Activated CD4-positive, alpha-beta T cell treated with anti-CD3 and anti-CD28 coated beads, Interleukin-2, amount 50 U/mL, for 24 hours (primary cell): ENCODE measurements at places on chromosomes 3 and 15.

- no peak for DNase-seq
Measured at GRCh38 chr3:8103954-8104353, 397.7 kb upstream of the LMCD1 start.

DNA sequence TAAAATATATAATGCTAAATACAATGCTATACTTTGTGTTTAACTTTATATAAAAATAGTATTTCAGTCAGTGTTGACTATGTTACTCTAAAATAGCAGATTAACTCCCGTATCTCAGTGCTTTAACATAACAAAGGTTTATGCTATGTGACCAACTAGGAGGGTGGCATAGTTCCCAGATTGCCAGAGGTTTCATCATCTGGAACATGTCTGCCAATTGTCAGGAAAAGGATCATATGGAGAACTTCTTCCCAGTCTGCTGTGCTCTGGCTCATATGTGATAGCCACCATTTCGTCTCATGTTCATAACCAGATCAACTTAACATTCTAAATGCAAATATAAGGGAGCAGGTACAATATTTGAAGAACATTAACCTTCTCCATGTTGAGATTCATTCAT, 720.2 kb downstream of the MCTP2 start:
- no peak for DNase-seq

DNA sequence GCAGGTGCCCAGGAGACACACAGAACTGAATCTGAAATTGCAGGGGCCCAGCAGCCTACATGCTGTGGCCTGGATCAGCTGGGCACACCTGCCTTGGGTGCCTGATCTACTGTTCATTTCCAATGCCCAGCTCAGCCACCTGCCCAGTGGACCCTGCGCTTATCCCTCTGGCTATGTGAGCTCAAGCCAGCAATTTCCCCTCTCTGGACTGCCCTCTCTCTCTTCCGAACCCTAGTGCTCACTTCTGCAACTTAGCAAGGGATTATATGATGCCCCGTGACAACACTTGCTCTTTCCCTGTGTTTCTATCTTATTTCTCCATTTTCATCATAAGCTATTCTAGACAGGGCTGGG, 276.0 kb downstream of the UACA start:
- no peak for DNase-seq

DNA sequence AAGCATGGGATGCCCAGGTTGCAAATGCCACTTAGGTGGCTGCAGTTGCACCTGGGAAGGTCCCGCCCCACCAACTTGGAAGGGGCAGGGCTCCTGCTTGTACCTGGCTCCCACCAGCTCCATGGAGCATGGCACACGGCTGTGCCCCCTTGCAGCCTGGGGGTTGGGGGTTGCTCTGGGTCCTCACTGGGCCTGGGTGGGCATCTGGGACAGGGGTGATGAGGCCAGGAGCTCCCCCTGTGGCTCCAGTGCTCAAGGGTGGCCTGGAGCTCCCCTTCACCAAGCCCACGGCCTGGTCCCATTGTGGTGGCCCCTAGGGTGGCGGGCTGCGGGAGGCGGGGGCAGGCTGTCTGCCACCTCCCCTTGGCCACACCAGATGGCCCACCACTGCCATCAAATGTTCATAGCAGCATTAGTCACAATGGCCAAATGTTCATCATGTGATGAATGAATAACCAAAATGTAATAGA, 36.7 kb downstream of the GHSR start:
- DNase-seq = no peak

DNA sequence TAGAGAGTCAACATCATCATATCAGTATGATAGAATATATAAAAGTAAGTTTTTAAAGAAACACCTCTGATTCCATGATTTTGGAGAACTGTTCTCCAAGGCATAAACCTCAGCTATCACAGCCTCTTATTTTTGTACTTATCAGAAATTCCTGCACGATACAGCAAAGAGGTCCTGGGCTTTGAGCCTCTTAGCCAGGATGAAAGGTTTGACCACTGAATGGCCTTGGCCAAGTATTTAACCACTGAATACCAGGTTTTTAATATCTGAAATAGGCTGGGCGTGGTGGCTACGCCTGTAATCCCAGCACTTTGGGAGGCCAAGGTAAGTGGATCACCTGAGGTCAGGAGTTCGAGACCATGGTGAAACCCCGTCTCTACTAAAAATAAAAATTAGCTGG, 1.9 kb upstream of the FAM174B start:
- no peak for DNase-seq

GRCh38 chr3:143363276-143363675, 243.7 kb downstream of the CHST2 start:
- DNase-seq = no peak

DNA sequence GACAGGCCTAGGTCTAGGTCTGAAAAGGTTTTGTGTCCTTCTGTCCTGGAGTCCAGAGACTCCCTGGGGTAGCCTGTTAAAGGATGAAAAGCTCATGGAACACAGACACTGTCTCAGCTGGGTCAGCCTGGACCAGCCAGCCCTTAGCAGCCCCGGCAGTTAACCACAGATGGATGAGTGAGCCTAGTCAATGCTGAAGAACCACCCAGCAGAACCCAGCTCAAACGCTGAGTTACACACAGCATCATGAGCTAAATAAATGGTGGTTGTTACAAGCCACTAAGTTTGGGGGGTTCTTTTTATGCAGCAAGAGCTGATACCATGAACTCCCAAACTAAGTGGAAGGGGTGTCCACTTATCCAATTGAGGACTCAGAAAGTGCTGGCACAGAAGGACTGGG, 472.8 kb upstream of the PROK2 start:
- no peak for DNase-seq

DNA sequence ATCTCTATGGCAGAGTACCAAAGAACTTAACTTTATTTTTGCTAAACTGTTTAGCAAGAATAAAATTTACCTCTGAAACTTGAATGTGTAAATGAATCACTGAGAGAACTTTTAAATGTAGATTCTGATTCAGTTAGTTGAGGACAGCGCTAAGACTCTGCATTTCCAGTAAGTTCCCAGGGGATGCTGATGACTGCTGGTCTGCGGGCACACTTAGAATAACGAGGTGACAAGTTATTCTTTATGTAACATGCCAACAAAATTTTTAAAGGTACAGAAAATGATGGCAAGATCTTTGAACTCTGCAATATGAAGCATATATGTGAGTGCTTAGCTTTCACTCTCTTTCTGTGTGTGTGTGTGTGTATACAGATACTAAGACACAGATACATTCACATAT, 56.4 kb downstream of the TGFBR2 start:
- no peak for DNase-seq

DNA sequence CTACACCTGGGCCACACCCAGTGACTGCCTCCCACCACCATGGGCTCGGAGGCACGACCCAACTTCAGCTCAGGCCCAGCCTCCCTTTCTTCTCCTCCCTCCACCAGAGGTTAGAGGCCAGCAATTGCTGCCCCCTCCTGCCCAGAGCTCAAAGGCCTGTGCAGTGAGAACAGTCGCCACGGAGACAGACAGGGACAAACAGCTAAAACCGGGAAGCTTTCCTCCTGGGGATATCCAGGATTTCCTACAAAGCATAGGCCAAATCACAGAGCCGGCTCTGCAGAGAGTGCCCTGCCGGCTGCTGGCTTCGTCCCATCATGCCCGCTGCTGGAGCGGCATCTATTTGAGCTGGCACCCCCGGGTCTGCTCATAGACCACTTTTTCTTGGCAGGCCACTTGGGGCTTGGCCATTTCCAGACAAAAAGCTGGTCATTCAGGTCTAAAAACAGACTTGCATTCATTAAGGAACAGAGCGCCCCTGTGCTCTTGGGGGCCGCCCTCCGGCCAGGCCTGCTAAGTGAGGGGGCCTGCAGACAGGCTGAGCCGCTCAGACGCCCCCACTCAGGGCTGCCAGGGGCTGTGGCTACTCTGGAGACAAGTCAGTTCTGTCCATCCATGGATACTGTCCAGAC, 17.5 kb downstream of the GRAMD2A start:
- DNase-seq = no peak
